ENCODE measurements at places on chromosomes 4 and X.

GRCh38 chr4:40033613-40034012, 23.0 kb upstream of the N4BP2 start:
- no peak for DNase-seq

GRCh38 chr4:57080781-57081650, 29.2 kb downstream of the IGFBP7 start:
- peak; percentile 96 for DNase-seq

GRCh38 chrX:154526901-154527675, 11.1 kb upstream of the FAM3A start:
- peak; percentile 74 for DNase-seq

DNA sequence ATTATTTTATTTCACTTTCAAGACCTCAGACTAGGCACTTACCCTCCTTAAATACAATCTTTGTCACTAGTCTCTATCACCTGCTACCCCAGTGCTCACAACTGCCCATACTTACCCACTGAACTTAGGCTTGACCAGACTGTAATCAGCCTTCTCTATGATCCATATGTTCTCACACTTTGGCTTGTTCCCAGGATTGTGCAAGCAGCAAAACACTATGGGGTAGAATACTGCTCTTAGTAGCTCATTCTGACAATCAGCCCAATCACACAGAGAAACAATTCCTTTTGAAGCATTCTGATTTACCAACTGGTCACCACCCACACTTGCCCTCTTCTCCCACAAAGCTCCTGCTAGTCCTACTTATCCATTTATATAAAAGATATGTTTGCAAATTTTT, 878.3 kb downstream of the FSTL5 start:
- DNase-seq: no peak

GRCh38 chr4:122830426-122831095, 3.9 kb downstream of the FGF2 start:
- peak; percentile 73 for DNase-seq

DNA sequence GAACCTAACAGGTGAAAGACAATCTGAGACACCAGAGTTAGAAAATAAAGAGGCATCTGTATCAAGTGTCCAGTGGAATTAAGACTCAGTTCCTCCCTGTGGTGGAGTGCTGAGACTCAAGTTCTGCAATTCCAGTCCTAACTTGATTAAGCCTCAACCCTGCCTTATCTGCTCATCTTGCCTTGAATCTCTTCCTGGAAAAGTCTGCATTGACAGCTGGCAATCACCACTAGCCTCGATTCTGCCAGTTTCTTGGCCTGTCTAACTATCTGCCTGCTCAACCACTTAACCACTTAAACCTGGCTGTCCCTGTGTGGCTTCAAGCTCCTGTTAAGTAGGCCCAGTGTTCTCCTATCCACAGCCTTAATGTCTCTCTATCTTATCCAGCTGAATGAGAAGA, 22.4 kb upstream of the NEIL3 start:
- no peak for DNase-seq

GRCh38 chr4:157803845-157804521, 368.8 kb downstream of the GASK1B start:
- no peak for DNase-seq

DNA sequence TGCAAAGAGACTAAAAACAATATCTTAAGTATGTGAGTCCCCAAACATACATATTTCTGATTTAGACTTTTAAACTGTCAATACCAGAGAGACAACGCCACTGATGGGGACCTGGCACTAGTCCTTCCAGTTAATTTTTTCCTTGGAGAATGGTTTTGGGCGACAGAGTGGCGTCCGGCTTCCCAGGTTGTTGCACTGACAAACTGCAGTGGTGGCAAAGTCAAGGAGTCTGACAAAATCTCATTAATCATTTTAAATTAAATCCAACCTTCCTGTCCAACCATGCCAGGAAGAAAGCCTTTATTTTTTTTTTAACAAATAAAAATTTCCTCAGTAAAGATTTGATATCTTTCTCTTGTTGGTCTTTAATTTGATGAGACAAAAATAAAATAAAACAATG, 52.8 kb downstream of the FBXO8 start:
- DNase-seq: no peak

DNA sequence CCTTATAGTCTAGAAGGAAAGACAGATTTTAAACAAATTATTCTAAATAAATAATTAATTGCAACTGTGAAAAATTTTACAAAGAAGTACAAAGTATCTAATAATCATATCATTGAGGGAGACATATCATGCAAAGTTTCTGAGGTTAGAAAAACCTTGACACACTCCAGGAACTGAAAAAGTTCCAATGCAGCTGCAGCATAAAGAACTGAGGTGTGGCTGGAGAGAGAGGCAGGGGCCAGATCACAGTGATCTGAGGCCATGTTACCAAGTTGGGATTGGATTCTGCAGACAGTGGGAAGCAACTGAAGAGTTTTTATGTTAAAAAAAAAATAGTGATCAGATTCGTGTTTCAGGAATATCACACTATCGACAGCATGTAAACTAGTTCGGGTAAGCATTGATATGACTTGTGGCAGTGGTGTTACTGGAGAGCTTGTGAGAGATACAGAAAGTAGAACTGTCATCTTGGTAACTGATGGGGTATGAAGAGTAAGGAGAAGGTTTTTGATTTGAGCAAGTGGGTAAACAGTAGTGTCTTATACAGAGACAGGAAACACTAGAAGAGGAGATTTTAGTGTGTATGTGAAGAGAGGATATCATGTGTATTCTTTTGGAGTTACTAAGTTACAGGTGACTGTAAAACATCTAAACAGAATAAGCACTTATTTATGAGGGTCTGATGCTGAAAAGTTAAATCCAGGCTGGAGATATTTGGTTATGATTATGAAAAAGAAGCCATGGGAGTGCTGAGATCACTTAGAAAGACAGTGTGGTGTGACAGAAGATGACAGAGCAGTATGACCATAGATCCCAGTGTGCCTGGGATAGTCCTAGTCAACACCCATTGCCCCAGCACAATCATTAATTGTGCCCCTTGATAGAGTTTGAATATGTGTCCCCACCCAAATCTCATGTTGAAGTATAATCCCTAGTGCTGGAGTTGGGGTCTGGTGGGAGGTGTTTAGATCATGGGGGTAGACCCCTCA, 15.6 kb upstream of the SPRY1 start:
- DNase-seq: no peak

GRCh38 chrX:139454743-139455142, 75.8 kb upstream of the F9 start:
- DNase-seq: no peak

DNA sequence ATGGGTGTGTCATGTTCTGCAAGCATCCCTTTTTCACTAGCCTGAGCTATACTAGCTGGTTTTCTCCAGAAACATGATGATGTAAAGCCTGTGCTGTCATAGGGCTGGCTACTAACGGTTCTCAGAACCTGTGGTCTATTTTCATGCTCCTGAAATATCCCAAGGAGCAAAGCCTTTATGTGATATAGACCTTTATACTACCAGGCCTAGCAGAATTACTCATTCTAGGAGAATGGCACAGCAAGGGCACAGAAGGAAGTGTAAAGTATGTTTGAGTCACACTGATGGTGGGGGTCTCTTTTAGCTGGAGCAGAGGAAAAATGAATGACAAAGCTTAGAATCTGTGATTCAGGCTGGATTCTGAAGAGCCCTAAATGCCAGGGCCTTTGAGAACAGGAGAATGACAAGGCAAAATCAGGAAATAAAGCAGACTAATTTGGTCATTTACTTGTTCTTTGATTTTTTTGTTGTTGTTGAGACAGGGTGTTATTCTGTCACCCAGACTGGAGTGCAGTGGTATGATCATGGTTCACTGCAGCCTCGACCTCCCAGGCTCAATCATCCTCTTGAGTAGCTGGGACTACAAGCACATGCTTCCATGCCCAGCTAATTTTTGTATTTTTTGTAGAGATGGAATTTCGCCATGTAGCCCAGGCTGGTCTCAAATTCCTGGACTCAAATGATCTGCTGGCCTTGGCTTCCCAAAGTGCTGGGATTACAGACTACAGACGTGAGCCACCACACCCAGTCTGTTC, 11.8 kb downstream of the TCEAL1 start:
- no peak for DNase-seq

DNA sequence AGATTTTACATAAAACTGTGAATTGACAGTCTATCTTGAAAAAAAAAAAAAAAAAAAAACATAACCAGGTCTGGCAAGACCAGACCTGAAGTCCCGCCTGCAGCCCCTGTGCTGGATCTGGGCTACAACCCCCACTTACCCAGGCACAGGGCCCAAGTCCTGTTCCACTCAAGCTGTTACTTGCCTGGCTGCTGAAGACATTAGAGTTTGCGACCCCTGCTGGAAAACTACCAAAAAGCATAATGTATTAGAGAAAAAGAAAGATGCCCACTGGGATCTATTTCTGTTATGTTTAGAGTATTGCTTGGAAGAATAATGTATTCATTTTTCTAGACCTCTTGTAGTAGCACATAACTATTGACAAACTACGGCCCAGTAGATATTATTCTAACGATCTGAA, 4.7 kb downstream of the HS3ST1 start:
- no peak for DNase-seq

- no peak for DNase-seq
Measured at GRCh38 chrX:30748342-30748960, 95.2 kb downstream of the GK start.

GRCh38 chrX:81195712-81196111, 6.0 kb downstream of the HMGN5 start:
- DNase-seq: peak; percentile 47

DNA sequence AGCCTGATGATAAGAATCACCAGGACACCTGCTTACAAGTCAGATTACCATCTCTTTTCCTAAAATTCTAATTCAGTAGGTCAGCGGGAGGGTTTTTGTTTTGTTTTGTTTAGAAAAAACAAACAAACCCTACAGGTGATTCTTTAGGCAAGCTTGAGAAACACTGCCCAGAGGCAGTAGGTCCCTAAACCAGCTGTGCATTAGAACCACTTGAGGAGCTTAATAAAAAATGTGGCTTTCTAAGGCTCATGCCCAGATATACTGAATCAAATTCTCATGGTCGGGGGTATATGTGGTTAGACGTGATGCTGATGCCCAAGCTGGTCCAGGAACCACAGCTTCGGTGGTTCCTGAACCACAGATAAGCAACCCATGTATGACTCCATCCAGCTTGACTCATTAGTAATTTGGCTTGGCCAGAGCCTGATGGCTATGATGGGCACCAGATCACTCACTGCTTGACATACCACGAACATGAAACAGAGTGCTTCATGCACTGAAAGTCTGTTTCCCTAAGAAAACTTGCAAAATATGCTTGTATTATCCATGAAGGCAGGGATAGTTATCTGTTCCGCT, 338.1 kb upstream of the F9 start:
- peak; percentile 34 for DNase-seq

DNA sequence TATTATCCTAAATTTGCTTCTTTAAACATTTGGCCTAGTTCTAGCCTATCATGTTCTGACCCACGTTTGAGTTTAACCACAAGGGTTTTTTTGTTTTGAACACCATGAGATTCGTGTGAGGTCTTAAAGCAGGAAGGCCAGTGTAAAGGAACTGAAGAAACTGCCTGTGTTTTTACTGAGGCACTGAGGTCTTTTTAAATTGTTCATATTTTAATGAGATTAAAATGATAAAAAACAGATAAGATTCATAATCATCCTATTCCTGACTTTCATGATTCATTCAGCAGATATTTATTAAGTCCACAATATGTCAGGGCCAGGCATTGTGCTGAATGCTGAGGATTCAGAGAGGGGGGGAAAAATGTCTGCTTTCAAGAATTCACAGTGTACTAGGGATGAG, 3.2 kb downstream of the RPS6KA3 start:
- peak; percentile 15 for DNase-seq

- no peak for DNase-seq
Measured at GRCh38 chr4:160247091-160247656, 1144.3 kb downstream of the RAPGEF2 start.

DNA sequence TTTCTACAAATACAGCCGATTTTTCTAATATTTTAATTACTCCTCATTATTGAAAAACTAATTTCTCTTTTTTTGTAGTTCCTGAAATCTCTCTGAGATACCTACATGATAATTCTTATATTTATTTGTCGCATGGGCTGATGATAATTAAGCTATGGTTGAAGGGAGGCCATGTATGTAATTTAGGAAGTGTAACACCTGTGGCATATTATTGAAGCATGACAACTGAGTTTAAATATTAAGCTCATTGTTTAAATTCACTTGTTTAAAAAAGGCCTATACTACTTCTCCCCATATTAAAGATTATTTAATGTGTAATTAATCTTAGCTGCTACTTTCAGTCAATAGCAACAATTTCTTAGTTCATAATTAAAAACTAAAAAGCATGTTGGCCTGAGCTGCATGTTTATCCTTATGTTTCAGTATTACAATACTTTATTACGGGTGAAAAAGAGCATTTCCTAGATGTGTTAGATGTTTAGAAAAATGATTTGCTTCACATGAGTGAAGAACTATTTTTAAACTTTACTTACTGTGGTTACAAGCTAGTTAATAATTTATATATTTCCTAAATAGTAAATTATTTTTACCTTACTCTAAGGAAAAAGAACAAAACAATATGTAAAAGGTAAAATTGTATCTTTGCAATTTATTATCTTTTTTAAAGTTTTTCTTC, 122.4 kb downstream of the RAP1GDS1 start:
- DNase-seq: no peak

DNA sequence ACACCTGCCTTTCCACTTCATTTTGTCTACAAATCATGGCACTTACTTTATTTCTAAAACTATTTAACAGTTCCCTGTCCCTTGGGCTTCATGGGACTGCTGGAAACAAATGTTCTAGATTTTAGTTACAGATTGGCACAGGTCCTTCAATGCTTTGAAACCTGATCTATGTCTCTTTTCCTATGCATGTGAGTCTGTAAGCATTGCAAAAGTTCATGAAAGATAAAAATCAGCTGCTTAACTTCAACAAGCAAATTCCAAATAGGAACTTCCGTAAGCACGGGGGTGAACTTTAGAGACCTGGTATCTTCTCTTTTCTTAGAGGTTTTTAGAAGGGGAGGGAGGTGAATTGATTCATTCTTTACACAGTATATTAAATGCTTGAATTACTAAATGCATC, 9.5 kb downstream of the LGI2 start:
- no peak for DNase-seq

GRCh38 chrX:103061486-103061885, 2.5 kb downstream of the BEX1 start:
- no peak for DNase-seq

DNA sequence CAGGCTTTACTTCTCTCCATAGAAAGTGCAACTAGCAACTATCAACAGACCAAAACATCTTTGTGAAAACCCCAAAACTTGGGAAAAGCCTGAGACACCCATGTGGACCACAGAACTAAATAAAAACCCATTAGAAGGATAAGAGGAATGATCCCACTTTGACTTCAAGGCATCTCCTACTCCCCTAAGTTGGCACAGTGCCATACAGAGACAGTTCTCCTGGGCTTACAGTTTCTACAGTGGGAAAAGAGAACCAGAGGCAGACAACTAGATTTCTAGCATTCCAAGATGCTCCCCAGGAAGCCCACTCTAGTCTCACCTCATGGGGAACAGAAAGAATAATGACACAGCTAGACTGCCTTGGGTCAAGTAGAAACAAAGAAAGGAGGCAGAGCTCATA, 20.4 kb downstream of the TMLHE start:
- no peak for DNase-seq

DNA sequence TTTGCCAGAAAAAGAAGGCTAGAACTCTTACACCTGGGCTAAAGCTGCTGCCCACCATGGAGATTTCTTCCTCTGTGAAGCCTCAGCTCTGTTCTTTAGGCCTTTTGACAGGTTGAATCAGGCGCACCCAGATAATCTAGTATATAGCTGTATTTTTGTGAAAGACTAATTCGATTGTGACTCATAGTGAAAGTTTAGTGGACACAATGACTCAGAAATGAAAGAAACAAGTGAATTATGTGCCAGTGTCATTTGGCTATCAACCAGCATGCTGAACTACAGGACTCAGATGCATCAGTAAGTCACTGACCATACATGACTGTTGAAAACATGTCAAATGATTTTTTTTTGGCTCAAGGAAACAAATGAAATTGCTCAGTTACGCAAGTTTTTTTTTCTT, 425.4 kb downstream of the SLITRK2 start:
- DNase-seq: no peak
